Thyroid gland (tissue), 4 donors: ENCODE measurements at places on chromosomes 3 and 15. TPM values are rescaled to one million over a fixed set of nuclear protein-coding genes. Genes with fewer than 3 reads are reported as not detected.

PRR20G gene
- not detected for total RNA-seq

PYGO1 gene
- total RNA-seq = 24.3 TPM

DNA sequence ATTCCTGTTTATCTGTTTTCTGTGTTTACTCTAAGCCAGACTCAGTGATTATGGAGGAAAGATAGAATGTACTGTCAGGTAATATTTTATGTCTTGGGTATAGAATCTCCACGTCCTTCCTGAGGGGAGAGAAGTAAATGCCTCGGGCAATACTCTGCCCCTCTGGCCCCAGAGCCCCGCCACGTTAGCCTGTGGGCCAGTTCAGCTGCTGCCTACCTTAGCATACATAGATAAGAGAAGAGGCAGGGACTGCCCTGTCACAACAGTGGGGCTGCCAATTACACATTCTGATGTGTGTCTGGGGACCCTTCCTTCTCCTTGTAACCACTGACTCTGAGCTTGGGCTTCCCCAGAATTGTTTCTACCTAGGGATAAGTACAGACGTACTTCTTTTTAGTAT, 347.7 kb upstream of the ATP11B start:
- no peaks in the 10 kb centered on the region for H3K27me3 ChIP-seq
- no peak overlapping the region for H3K27ac ChIP-seq
- no peaks in the 10 kb centered on the region for H3K4me1 ChIP-seq
- H3K36me3 ChIP-seq = no peaks in the 10 kb centered on the region

GRCh38 chr15:74716651-74717050, 8.7 kb downstream of the CYP1A1 start:
- no peak overlapping the region for H3K27ac ChIP-seq
- no peaks in the 10 kb centered on the region for H3K4me1 ChIP-seq
- H3K36me3 ChIP-seq = no peaks in the 10 kb centered on the region
- H3K27me3 ChIP-seq = no peaks in the 10 kb centered on the region
- no peak overlapping the region for H3K4me3 ChIP-seq

DNA sequence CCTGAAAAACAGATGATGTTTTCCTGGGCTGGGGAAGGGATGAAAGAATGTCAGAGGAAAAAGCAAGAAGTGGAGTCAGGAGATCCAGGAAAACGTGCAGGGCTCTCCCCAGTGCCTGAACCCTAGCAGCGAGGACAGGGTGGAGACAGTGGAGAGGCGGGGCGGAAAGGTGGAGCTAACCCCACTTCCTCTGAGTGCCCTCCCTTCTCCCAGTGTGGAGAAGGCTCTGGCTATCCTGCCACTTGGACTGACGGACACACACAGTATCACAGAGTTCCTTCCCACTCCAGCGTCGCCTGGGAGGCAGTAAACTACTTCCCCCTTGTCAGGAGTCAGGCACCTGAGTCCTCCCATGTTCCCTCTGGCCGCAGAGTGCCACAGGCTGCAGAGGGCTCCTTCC, 125.3 kb upstream of the CHRNA7 start:
- no peak overlapping the region for H3K27ac ChIP-seq
- no peak overlapping the region for H3K4me3 ChIP-seq
- DNase-seq = peak; percentile 35
- H3K4me1 ChIP-seq = no peaks in the 10 kb centered on the region
- H3K27me3 ChIP-seq = no peaks in the 10 kb centered on the region

CDC25A gene
- total RNA-seq = 0.94 TPM

DNA sequence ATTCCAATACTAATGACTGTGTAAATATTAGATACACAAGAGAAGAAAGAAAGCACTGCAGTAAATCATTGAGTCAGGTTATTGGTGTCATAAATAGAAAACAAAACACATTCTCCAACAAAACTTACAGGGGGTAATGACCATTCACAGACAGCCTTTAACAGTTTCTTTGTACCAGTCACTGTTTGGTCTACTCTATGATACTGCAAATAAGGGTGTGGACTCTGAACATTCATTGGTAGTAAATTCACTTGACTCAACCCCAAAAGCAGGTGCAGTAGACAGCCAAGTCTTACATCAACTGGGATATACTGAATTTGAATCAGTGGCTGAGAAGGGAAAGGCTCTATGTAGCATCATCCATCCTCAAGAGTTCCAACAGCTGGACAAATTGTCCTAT, 463.5 kb downstream of the FOXP1 start:
- DNase-seq = no peak
- H3K4me3 ChIP-seq = no peak overlapping the region
- H3K27me3 ChIP-seq = no peaks in the 10 kb centered on the region
- H3K4me1 ChIP-seq = peaks cover 41% of the 10 kb centered on the region
- H3K27ac ChIP-seq = no peak overlapping the region
- H3K36me3 ChIP-seq = no peaks in the 10 kb centered on the region

- no peaks in the 10 kb centered on the region for H3K36me3 ChIP-seq
- no peaks in the 10 kb centered on the region for H3K4me1 ChIP-seq
- no peaks in the 10 kb centered on the region for H3K27me3 ChIP-seq
- DNase-seq = no peak
Measured at GRCh38 chr15:68679161-68679560, 100.4 kb downstream of the CORO2B start.

DNA sequence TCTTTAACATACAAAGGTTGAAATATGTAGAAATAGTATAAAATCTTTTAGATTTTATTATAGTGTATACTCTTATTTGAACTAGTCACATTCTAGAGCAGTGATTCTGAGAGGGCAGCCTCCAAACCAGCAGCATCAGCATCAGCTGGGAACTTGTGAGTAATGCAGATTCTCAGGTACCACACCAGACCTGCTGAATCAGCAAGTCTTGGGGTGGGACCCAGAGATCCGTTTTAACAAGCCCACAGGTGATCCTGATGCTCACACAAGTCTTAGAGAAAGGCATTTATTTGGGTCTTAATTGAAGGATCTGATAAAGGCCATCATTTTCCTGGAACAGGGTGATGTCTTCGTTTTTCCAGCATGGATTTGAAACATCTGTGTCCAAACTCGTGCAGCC, 159.0 kb upstream of the NUDT16 start:
- no peak overlapping the region for H3K27ac ChIP-seq
- no peaks in the 10 kb centered on the region for H3K36me3 ChIP-seq
- H3K4me3 ChIP-seq = no peak overlapping the region
- no peaks in the 10 kb centered on the region for H3K4me1 ChIP-seq

CNTN6 gene
- 7.7 TPM for total RNA-seq

GRM7 gene
- total RNA-seq = 0.11 TPM

ITGA11 gene
- total RNA-seq = 3.0 TPM

TNIK gene
- total RNA-seq = 44.1 TPM

GRCh38 chr3:170553788-170554757, 31.8 kb downstream of the SLC7A14 start:
- H3K36me3 ChIP-seq = no peaks in the 10 kb centered on the region
- H3K4me1 ChIP-seq = no peaks in the 10 kb centered on the region
- H3K27me3 ChIP-seq = no peaks in the 10 kb centered on the region
- DNase-seq = no peak
- no peak overlapping the region for H3K27ac ChIP-seq

SLC6A20 gene
- not detected for total RNA-seq
